T-helper 17 cell (primary cell): ENCODE measurements at places on chromosomes 2 and 18. TPM values are rescaled to one million over a fixed set of nuclear protein-coding genes. Genes with fewer than 3 reads are reported as not detected.

Gene CCDC141
- total RNA-seq = 22.8 TPM

Gene SKOR2
- not detected for total RNA-seq

Gene EIPR1
- 25.1 TPM for total RNA-seq

Gene TACR1
- not detected for total RNA-seq

Gene C2orf66
- total RNA-seq = 0.18 TPM

Gene CNTNAP5
- total RNA-seq = not detected
